ENCODE measurements at places on chromosomes 4 and X.

- no peak for DNase-seq
Observed at GRCh38 chr4:184544788-184545409, 70.5 kb upstream of the IRF2 start.

- peak; percentile 75 for DNase-seq
Observed at GRCh38 chr4:153466081-153466948, at the start of gene TMEM131L. TSS of gene TMEM131L (plus strand) at chr4:153466360. CDS start at chr4:153466398, 38 bp downstream.

DNA sequence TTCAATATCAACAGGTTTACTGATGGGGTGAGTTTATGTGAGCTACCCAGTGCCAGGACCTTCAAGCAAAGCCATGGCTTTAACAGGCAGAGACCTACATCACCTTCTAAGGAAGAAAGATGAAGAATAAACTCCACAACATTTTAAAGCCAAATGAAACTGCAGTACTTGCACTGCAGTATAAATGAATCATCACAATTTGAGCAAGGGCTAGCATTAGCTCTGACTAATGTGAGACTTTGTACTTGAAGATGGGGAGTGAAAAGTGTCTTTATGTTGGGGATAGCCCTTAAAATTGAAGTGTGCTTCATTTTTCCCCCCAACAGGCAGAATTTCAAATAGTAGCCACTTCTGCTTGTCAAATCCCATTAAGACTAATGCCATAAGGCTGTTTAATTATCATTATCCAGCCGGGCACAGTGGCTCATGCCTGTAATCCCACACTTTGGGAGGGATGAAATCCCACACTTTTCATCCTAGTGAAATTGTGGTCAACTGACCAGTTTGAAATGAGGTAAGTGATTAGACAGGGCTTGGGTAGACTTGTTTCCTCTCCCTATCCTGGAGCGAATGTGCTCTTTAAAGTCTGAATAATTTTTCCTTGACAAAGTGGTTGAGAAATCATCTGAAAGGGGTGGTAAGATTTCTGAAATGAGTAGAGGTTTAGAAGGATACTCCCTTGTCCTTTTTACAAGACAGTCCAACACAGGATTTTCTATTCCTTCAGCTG lies 27.2 kb upstream of the GPR34 start:
- DNase-seq, result no peak

DNA sequence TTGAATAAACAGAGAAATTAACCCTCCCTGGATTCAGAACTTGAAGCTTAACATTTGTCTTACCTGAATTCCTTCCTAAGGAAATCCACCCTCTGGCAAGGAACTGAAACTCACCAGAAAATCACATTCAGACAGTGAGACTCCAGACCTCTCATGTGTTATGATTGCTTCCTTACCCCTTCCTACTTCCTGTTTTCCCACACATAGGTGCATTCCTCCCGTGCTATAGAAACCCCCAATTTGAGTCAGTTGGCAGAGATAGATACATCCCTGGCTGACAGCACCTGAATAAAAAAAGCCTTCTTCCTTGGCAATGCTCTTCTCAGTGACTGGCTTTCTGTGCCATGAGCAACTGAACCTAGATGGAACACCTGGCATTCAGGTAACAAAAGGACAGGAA lies 157.0 kb upstream of the SMIM31 start:
- no peak for DNase-seq

- no peak for DNase-seq
Observed at GRCh38 chr4:183632689-183633088, 26.3 kb downstream of the RWDD4 start.

DNA sequence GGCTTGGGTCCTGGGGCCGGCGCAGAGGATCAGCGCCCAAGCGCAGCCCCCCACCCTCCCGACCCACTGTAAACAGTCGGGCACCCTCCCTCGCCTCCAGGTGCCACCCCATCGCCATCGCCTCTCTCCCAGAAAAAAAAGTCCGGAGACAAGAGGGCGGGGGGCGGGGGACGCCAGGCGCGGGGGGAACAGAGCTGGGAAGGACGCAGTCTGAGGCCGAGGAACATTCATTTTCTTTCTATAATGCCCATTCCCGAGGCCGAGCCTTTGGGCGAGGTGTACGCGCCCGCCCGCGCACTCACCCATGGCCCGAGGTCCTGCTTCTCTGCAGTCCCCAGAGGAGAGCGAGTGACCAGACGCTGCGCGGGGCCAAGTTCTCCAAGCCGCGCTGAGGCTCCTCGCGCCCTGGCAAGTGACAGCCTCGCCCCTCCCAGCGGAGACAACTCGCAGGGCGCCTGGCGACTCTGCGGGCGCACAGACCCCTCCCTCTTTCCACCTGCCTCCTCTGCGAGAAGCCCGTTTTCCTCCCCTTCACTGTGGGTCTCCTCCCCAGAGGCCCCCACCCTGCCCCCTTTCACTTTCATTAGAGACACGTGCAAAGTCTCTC lies 63.5 kb upstream of the WDR17 start:
- no peak for DNase-seq

DNA sequence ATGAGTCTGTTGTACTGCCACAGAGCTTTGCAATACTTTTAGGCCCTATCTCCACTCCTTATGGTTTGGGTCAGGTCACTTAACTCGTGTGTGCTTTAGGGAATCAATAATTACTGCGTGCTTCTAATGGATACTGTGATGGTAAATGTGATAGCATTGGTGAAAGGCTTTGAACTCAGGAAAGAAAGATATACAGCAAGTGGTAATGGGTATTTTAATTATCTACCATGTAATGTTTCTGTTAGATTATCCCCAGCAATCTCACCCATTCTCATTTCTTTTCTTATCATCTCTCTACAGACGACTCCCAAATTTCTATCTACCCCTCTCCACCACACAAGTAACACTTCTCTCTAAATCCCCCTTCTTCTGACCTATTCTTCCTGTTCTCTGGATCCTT lies 128.6 kb downstream of the GPC3 start:
- DNase-seq, result no peak

- peak; percentile 44 for DNase-seq
Observed at GRCh38 chrX:22135994-22136684, 104.0 kb downstream of the PHEX start.

DNA sequence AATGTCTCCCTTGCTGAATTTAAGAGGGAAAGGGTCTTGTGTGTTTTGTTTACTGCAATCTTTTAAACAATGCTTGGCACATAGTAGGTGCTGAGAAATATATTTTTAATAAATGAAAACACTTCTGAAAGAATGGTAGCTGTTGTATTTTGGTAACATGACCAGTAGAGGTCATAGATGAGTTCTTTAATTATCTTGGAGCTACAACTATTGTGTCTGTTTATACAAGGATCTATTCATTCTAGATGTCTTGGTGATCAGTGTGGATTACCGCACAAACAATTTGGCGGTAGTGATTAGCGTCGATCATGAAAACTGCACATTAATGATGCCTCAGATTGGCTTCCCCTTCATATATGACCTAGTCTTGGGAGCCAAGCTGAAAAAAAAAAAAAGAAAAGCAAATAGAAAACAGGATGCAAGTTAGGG lies 21.4 kb upstream of the SCRG1 start:
- DNase-seq, result no peak

DNA sequence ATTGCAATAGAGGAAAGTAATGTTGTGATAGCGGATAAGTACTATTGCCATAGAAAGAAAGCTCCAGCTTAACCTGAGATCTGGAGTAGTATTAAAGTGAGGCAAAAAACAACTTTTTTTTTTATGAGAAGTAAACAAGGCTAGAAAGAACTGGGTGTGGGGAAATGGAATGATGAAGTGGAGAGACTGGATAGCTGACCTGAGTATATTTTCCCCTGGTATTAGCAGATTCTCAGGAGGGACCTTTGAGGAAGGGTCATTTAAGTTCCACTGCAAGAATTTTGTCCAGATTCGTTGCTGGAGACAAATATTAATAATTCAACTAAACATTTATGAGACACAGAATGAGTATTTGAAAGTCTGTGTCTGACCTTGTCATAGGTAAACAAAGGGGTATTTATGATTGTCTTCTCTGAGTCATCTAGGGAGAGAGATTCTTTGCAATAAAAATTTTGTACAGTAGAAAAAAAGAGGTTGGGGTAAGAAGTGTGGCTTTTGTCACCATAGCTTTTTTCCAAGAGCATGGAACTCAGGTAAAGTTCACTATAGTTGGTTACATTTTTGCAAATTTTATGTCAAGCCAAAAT lies 2095.9 kb downstream of the ARAP2 start:
- DNase-seq, result no peak

DNA sequence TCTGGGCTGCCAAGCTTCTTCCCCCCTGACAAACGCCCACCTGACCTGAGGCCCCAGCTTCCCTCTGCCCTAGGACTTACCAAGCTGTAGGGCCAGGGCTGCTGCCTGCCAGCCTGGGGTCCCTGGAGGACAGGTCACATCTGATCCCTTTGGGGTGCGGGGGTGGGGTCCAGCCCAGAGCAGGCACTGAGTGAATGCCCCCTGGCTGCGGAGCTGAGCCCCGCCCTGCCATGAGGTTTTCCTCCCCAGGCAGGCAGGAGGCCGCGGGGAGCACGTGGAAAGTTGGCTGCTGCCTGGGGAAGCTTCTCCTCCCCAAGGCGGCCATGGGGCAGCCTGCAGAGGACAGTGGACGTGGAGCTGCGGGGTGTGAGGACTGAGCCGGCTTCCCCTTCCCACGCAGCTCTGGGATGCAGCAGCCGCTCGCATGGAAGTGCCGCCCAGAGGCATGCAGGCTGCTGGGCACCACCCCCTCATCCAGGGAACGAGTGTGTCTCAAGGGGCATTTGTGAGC lies 37.0 kb downstream of the HTRA3 start:
- no peak for DNase-seq

DNA sequence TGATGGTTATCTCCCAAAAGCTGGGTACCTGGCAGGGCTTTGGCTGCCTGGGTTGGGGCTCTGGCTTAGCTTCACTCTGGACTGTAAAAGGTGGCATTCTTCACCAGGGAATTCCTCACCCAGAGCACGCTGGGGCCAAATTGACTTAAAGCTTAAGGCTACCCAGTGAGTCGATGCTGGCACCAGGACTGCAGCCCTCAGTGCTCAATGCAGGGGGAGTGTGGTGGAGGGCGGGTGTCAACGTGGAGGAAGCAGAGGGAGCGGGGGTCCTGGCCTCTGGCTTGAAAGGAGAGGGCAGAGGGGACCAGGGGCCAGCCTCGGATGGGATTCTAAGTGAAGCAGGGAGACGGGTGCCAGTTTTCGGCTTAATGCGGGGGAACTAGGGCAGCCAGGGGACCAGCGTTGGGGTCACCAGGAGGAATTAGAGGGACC lies 446 bp upstream of the FAM50A start:
- DNase-seq, result no peak

- DNase-seq, result no peak
Observed at GRCh38 chr4:26687728-26688127, 103.8 kb downstream of the TBC1D19 start.

DNA sequence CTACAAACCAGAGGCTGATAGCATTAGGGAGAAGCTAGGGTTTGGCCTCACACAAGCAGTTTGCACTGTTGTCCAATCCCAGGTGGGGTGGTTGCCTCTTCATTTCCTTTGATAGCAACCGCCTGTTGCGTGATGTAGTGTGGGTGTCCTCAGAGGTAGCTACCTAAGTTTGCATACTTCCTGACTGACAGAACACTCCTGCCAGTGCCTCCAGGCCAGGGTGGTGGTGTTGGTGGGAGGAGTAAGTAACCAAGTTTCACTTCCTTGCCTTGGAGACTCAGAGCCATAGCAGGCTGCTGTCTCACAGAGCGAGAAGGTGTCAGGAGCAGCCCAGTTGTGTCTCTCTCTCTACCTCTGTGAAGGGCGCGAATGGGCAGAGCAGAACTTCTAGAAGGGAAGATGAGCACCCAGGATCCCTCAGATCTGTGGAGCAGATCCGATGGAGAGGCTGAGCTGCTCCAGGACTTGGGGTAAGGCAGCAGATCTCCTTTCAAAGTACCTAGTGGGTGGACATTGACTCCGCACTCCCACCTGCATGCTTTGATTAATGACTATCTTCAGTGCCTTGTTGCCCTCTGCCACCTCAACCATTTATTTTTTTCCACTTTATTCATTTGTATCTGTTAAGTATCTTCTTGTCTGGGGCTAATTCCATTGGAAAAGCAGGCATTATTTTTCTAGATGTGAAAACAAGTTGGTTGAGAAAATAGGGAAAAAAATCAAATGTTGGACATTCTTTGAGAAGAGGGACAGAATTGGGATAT lies at the start of gene DAPP1:
Gene DAPP1 (plus strand): TSS at position 283 of the 764 bp plus-strand sequence. CDS start 87 bp downstream, at position 370.
- DNase-seq, result peak; percentile 86

GRCh38 chr4:110675426-110675825 lies 52.5 kb upstream of the PITX2 start:
- no peak for DNase-seq

DNA sequence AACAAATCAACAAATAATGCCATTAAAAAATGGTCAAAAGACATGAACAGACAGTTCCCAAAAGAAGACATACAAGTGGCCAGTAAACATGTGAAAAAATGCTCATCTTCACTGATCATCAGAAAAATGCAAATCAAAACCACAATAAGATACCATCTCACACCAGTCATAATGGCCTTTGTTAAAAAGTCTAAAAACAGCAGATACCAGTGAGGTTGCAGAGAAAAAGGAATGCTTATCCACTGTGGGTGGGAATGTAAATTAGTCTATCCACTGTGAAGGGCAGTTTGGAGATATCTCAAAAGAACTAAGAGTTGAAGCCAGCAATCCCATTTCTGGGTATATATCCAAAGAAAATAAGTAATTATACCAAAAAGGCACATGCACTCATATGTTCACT lies 668.1 kb upstream of the CPEB2 start:
- no peak for DNase-seq

- DNase-seq, result peak; percentile 58
Observed at GRCh38 chrX:12984603-12985319, 9.9 kb downstream of the TMSB4X start.

GRCh38 chr4:185809121-185809520 lies 2.9 kb downstream of the SORBS2 start:
- DNase-seq, result no peak

DNA sequence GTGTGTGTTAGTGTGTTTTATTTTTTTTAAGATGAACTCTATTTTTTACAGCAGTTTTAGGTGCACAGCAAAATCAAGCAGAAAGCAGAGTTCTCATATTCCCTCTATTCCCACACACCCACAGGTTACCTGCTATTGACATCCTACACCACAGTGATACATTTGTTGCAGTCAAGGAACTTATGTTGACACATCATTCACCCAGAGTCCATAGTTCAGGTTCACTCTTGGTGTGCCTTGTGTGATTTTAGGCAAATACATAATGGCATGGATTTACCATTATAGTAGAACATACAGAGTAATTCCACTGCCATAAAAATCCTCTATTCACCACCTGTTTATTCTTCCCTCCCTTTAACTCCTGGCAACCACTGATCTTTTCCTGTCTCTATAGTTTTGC lies 28.7 kb downstream of the DIAPH2 start:
- DNase-seq, result no peak

DNA sequence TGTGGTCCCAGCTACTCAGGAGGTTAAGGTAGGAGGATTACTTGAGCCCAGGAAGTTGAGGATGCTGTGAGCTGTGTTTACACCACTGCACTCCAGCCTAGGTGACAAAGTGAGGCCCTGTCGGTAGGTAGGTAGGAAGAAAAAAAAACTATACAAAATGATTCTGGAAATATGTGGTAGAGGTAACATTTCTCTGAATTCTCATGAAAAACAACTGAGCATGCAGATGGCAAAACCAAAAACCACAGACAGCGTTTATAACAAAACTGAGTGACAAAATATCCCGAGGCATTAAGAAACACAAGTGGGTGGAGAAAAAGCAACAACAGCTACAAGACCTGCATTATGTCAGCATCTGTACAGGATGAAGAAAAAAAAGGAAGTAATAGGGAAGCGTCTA lies 211.7 kb downstream of the DLG3 start:
- no peak for DNase-seq

- no peak for DNase-seq
Observed at GRCh38 chr4:150769248-150769647, 187.3 kb downstream of the MAB21L2 start.

Measured in CD4-positive, alpha-beta T cell treated with Interleukin-6 at 100 ng/mL for 8 hours (primary cell).